GM18507 (cell line): ENCODE measurements at places on chromosomes 7 and 10.

- no peak for DNase-seq
These were observed 186.6 kb upstream of the INHBA start for GRCh38 chr7:41889472-41889871.

DNA sequence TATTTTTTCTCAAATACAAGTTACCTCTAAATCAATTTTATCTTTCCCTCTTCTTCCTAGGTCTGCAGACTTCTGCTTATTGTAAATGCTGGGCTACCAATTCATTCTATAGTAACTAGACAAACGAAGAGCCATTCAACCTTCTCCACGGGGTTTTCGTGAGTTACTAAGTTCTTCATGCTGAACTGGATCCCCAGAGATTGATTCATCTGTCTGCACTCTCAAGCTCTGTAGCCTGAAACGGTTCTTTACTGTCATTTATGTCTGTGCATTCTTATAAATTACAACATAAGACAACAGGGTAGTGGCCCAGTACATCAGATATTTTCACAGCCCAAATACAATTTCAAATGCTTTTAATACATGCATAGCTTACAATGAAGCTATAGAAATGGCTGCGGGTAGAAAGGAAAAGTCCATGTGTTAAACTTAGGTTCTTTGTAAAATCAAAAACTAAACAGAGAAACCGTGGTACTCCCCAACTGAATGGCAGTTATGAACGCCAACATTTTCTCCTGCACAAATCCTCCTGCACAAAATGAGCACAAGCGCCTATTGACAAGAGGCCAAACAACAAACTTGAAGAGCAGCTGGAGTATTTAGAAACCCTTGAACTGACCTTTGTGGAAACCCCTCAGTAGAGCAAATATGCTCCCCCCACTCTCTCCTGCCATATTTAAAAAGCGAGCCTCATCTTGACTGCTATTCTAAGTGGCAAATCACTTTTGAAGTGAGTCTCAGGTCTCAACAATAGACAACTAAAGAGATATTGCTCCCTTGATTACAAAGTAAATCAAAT lies 20.7 kb downstream of the LAMB1 start:
- no peak for DNase-seq

GRCh38 chr7:37212051-37212450 lies 236.6 kb downstream of the ELMO1 start:
- no peak for DNase-seq

DNA sequence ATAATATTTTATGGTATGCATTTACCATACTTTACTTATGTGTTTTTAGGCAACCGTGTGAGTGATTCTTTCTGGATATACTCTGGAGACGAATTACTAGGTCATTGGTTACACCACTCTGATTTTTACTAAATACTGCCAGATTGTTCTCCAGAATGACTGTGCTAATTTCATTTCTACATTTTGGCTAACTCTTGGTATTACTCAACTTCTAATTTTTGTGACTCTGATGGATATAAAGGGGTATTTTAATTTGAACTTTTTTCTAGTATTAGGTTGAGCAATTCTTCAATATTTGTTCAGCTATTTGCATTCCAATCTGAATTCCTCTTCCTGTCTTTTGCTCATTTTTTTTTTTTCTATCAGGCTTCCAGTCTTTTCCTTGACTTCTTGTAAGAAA lies 223.6 kb downstream of the MDFIC start:
- DNase-seq, result no peak

GRCh38 chr10:49070701-49071100 lies 44.6 kb downstream of the VSTM4 start:
- DNase-seq, result no peak

GRCh38 chr10:78706726-78707540 lies 361.8 kb upstream of the ZMIZ1 start:
- no peak for DNase-seq

DNA sequence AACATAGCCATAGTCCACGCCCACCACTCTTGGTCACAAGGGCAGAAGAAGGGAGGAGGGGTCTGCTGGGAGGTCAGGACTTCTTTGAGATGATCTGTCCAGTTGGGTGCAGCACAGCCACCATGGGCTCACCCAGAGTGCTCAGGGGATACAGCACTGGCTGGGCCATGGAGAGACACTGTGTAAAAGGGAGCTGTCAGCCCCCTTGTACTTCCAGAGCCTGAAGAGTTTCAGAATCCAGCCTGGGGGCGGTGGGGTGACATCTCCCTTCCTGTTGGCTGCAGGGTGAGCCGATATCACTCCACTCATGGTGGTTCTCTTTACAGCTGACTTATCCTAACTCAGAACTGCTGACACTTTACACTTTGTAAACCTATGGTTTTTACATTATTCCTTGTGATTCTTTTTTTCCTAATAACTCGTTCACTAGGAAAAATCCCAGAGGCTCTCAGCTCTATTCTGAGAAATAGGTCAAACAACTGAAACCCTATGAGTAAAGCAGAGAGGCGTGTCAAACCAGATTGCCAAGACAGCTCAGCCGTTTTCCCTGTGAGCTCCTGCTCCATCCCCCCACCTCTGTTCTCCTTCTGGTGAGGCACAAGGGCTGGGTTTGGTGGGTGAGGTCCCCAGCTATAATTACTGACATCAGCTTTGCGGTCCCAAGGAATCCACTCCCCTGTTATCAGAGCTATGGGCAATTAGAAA lies 3.2 kb upstream of the MRPS24 start:
- DNase-seq, result no peak

- DNase-seq, result no peak
These were observed 5.2 kb downstream of the EBF3 start for GRCh38 chr10:129958629-129959543.

DNA sequence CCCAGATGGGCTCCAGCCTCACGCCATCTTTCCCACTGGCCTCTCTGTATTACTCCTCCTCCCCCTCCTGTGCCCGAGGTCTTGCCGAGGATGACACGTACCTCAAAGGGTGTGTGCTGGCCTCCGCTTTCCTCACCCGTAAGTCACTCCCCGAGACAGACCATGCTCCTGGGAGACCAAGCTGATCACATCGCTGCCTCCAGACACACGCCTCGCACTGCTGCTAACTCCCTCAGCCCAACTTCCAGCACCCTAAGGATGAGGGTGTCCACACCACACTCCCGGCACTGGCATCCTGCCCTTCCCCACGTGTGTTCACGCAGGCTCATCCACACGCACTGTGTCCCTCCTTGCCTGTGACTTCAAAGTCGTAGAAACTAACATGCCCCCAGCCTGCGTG lies 24.0 kb downstream of the MAD1L1 start:
- DNase-seq, result no peak

DNA sequence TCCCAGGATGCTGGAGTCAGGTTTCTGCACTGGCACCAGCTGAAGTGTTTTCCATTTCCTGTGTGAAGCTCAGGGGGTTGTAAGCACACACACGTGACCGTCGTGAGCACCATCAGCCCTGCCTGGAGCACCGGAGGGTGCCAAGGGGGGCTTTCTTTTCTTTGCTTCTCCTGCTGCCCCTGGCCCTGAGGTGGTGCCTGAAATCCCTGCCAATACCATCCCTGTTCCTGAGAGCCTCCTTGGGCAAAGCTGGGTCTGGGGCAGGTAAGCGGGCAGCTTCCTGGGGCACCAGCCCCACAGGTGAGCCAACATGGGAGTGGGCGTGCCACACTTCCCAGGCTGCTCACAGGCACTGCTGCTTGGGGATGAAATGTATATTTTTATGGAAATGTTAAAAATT lies 593.6 kb downstream of the DNAJB6 start:
- DNase-seq, result no peak

DNA sequence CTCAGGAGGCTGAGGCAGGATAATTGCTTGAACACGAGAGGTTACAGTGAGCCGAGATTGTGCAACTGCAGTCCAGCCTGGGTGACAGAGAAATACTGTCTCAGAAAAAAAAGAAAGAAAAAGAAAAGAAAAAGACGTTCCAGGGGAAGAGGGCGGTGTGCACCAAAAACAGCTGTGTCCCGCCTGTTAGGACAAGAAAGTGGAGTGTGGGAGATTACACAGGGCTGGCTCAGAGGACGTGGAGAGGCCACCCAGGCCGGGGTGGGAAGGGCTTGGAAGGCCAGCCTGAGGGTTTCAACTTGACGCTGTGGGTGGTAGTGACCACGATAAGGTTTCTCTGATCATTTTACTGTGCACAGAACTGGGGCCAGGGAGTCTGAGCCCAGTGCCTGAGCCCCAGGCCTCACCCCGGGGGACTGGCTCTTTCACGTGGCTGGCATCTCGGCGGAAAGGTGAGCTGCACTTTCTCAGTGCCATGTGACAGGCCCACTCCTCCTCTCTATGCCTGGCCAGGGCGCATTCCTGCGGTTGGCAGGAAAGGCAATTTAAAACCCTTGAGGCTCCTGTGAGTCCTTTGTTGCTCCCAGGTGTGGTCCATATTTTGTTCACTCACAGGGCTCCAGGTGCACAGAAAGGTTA lies 13.9 kb downstream of the RHBDD2 start:
- no peak for DNase-seq

- no peak for DNase-seq
These were observed 1025.6 kb upstream of the C7orf33 start for GRCh38 chr7:147564786-147565476.

GRCh38 chr7:109158246-109158645 lies 588.6 kb downstream of the DNAJB9 start:
- no peak for DNase-seq

GRCh38 chr10:125041856-125042506 lies 100.1 kb downstream of the ZRANB1 start:
- DNase-seq, result no peak

DNA sequence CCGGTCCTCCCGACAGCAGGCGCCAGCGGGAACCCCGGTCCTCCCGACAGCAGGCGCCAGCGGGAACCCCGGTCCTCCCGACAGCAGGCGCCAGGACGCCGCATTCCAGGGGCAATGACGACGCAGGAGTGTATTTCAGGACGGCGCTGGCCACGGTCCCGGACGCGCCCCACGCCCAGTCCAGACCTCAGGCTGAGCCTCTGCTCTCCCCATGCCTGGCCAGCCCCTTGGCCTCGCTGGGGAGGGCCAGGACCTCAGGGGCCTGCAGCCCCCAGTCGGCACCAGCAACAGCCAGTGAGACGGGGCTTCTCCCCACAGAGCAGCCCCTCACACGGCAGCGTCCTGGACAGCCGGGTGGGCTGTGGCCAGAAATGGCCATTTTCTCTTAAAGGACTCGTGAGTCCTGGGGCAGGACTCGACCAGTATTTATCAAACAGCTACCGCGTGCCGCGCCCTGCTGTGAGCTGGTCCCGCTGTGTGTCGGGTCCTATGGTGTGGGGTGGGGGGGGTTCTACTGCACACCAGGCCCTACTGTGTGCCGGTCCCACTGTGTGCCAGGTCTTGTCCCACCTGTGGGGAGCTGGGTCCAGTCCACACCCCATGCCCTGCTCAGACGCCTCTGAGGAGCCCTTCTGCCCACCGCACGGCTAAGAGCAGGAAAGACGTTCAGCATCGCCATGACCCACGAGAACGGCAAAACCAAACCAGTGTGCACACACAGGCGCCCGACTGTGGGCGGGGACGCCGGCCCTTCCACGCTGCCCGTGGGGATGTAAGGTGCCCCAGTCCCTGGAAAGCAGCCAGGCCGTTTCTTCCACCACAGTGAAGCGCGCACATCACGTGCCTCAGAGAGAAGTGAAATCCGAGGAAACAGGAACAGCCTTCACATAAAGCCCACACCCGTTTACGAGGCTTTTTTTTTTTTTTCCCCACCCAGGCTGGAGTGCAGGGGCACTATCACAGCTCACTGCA lies 33.3 kb downstream of the GET4 start:
- DNase-seq, result no peak

GRCh38 chr10:26831936-26832335 lies 28.8 kb downstream of the ABI1 start:
- DNase-seq, result no peak

DNA sequence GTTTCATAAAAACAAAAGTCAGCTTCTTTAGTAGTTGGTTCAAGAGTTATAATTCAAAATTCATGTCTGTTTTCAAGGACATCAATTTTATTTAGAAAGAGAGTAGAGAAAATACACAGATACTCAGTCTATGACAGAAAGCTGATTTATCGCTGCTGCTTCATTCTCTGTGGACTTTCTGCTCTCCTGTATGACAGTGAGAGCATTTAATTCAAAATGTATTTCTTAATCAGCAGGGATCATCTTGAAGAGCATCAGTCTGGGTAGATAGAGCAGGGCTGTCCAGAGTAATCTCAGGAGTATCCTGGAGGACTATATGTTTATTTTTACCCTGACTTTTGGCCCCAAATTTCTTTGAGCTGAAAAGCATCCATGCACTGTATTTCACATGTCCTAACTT lies 1676.7 kb downstream of the REEP3 start:
- DNase-seq, result no peak

- DNase-seq, result peak; percentile 43
These were observed 72.6 kb downstream of the PFKFB3 start for GRCh38 chr10:6275022-6275997.

DNA sequence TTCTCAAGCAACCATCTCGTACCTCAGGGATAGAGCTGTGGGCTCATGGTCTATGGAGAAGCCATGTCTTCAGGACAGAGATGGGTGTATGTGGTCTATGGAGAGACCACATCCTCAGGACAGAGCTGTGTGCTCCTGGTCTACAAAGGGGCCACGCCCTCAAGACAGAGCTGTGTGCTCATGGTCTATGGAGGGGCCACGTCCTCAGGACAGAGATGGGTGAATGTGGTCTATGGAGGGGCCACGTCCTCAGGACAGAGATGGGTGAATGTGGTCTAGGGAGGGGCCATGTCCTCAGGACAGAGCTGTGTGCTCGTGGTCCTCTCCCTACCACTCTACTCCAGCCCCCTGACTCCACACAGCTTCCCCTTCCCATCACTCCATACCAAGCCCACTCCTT lies 117.8 kb downstream of the WDR37 start:
- no peak for DNase-seq

DNA sequence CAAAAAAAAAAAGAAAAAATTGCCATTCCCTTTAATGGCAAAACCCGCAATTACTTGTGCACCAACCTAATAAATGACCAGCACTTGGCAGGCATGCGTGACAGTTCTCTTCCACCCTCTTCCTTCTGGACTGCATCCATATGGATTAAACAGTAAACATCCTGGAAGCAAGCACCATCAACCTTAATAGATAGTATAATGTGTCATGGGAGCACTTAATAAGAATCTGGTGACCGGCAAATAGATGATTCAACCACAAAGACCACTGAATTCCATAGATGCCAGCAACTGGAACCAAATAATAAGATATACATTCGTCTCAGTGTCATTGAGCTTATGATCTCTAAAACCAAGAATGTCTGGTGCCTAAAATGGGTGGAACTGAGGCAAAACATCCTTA lies 610.2 kb downstream of the CALN1 start:
- no peak for DNase-seq

GRCh38 chr10:80392250-80392649 lies 16.1 kb upstream of the PRXL2A start:
- no peak for DNase-seq

GRCh38 chr7:133613250-133613790 lies 360.4 kb downstream of the EXOC4 start:
- DNase-seq, result no peak

GRCh38 chr10:51180141-51180540 lies 105.9 kb downstream of the PRKG1 start:
- no peak for DNase-seq

DNA sequence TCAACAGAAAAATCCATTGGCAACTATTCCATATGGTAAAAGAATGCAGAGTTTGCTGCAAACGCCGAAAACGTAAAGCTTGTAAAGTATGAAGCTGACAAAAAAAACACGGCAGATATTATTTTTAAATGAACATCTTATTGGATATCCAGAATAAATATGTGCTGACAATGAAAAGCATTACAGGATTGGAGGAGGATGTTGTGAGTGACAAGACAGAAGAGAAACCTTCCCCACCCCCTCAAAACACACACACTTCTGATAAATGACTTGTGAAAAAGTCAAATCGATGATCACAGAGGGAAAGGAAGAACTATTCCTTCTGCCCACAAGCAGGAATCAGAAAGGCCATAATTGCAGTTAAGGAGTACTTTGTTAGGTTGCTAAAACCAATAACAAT lies 14.6 kb downstream of the FAM131B start:
- no peak for DNase-seq

- no peak for DNase-seq
These were observed 33.9 kb upstream of the MSMB start for GRCh38 chr10:46079831-46080585.
